ENCODE measurements at places on chromosomes 11 and 22. TPM values are rescaled to one million over a fixed set of nuclear protein-coding genes. Genes with fewer than 3 reads are reported as not detected.

DNA sequence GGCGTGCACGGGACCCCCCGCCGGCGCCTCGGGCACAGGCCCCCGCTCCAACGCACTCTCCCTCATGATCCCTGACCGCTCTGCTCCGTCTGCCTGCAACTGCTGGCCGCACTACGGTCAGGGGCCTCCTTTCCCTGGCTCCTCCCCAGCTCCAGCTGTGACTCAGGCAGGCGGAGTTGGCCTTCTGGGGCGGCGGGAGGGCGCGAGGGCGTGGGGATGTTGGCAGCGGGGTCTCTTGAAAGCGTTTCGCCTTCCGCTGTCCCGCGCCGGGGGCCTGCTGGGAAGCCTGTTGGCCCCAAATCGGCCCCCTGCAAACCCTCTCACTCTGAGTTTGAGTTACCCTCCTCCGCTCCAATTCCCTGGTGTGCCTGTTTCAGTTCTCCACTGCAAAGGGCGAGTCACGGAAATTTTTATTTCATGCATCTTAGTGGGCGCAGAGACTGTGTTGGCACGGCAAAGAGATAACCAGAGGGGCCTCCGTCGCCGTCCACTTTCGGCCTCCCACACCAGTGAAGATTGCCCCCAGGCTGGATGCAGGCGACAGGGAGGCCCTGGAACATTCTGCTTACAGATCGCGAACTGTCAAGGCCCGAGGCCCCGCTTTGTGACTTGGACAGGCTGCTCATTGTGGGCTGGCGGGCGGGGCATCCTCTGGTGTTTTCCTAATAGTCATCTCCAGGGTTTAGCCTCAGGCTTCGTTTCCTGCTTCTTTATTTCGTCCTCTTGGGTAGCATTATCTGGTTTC lies at the start of gene CAVIN3:
CAVIN3 (minus strand) TSS at position 91 of the 745 bp plus-strand sequence; CDS start at position 66, 25 bp downstream.
- DNase-seq, result no peak

DNA sequence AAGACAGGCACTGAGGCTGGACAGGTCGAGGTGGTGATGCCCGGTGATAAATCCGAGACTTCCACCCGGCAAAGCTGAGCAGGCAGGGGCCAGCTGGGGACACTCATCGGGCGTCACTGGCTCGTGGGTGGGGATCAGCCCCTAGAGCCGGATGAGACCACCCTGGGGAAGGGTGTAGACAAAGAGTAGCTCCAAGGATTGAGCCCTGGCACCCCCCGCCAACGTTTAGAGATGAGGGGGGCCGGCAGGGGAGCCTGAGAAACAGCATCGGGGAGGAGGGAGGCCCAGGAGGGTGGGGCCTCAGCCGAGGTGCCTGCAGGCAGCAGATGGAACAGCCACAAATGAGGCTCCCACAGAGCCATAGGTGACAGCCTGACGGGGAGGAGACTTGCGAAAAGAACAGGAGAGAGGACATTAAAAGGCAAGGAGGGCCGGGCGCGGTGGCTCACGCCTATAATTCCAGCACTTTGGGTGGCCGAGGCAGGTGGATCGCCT lies 27.4 kb upstream of the CBX7 start:
- DNase-seq, result no peak

DNA sequence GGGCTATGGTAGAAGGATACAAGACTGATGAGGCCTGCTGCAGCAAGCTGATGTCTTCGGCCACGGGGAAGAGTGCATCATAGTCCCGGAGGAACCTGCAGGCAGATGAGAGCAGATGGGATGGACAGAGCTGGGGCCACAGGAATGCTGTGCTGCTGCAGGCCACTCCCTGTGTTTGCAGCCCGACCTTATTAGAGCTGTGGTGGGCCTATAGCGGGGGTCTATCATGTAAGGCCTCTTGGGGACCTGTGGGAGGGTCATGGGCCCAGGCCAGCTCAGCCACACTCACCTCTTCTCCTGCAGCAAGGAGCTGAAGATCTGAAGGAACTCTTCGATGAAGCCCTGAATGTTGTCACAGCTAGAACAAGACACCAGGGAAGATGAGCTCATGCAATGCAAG lies 31.9 kb downstream of the ASCC2 start:
- DNase-seq, result no peak

DNA sequence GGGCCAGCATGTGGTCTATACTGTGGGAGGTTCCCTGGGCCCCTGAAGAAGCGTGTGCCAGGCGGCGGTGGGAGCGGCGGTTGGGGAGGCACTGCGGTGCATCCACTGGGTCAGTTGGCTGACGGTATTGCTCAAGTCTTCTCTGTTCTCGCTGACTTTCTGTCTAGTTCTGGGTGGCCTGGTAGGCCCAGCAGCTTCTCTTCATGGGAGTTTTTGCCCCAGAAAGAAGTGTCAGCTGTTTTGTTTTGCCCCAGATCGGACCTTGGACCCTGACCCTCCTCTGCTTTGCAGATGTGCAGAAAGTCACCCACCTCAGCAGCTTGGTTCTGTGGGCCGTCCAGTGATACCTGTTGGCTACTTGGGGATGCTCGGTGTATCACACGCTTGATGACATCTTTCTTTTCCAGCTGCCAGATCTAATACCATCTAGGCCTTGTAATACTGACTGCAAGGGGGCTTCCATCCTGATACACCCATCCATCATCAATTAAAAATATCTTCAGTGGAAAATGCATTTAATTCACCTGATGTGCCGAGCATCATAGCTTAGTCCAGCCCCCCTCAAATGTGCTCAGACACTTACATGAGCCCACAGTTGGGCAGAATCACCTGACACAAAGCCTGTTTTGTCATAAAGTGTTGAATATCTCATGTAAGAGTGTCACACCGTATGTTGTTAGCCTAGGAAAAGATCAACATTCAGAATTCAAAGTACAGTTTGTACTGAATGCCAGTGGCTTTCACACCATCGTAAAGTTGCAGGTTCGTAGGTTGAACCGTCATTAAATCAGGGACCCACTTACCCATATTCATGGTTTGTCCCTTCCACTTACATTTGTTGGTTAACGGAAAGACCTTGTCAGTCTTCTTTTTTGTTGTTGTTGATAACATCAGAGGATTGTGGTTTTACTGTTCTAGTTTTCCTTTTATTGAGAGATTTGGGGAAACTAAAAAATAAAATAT lies 13.9 kb downstream of the ZBED4 start:
- no peak for DNase-seq

Gene MMP13
- not detected for total RNA-seq

GRCh38 chr11:108346451-108346850 lies 120.9 kb downstream of the C11orf65 start:
- DNase-seq, result no peak

Gene AQP11
- total RNA-seq, result 0.63 TPM

Gene OR8K5
- not detected for total RNA-seq

Gene OR5M10
- total RNA-seq, result not detected

Gene POLD3
- total RNA-seq, result 11.7 TPM

DNA sequence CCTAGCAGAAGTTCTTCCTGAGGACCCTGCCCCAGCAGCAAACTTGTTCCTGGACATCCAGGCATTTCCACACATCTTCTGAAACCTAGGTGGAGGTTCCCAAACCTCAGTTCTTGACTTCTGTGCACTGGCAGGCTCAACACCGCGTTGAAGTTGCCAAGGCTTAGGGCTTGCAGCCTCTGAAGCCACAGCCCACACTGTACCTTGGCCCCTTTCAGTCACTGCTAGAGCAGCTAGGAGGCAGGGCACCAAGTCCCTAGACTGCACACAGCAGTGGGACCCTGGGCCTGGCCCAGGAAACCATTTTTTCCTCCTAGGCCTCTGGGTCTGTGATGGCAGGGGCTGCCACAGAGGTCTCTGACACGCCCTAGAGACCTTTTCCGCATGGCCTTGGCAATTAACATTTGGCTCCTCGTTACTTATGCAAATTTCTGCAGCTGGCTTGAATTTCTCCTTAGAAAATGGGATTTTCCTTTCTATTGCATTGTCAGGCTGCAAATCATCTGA lies 159.0 kb downstream of the SBF2 start:
- DNase-seq, result no peak

Gene CCDC81
- total RNA-seq, result 0.53 TPM

Gene MPPED1
- total RNA-seq, result not detected

- no peak for DNase-seq
Measured at GRCh38 chr11:35927682-35928081, 16.2 kb upstream of the LDLRAD3 start.

Gene SCGB1D2
- total RNA-seq, result not detected

Gene CRYAB
- 0.33 TPM for total RNA-seq

Gene DERL3
- 1.5 TPM for total RNA-seq

Gene OR6M1
- not detected for total RNA-seq

DNA sequence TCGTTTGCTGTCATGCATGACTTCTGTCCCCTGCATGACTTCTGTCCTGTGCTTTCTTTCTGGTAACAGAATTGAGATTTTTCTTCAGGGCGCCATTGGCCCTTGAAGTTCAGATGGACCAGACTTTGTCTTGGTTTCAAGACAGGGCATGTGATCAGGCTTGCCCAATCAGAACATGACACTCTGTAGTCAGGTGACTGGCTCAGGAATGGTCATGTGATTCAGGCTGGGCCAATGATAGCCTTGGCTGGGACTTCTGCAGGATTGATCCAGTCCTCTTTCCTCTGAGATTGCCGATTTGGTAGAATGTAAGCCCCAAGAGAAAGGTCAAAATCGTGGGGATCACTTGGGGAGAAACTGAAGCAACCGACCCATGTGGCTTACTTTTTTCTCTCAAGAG lies 90.5 kb upstream of the ALX4 start:
- no peak for DNase-seq

- DNase-seq, result no peak
Measured at GRCh38 chr11:73393011-73393380, 16.8 kb downstream of the RELT start.

GRCh38 chr22:43437871-43438475 lies 26.2 kb downstream of the MPPED1 start:
- DNase-seq, result no peak

Gene GGTLC3
- total RNA-seq, result not detected

Gene CTR9
- 46.3 TPM for total RNA-seq

GRCh38 chr11:115284773-115285172 lies 219.4 kb downstream of the CADM1 start:
- no peak for DNase-seq

DNA sequence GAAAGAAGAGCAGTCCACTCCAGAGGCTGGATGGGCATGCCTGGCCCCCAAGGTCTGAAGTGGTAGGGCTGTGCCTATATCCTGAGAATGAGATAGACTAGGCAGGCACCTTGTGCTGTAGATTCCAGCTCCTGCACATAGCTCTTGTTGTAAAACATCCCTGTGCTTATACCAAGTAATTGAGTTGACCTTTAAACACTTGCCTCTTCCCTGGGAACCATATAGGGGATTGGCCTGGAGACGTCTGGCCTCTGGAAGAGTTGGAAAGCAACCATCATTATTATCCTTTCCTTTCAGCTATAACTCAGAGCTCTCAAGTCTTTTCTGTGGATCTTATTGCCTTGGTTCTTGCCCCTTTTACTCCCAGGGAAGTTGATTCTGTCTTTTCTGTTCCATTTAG lies 15.1 kb downstream of the LIMK2 start:
- DNase-seq, result no peak

GRCh38 chr11:75384438-75385080 lies 14.8 kb upstream of the RPS3 start:
- DNase-seq, result no peak

DNA sequence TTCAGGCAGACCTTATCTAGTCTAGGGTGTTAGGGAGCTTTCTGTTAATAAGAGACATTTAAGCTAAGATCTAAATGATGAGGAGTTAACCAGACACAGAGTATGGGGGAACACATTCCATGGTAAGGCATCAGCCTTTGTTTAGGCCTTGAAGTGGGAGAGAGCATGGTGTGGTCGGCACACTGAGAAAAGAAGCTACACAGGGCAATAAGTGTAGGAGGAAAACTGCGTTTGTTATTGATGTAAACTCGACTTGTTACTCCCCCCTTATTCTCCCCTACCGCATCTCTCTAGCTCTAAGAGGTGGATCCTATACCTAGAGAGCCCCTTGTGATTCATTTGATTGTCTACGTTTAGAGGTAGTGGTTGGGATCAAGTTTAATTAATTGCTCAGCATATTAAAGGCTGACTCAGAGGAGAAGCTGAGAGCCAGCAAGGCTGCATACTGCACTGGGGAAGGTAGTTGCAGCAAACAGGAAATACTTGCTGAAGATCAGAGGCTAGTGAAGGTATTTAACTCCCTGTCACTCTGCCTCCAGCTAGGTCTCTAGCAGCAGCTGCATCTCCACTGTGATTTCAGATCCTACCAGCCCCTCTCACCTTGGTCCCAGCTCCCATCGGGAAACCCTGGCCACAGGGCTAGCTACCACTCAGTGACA lies 86.8 kb upstream of the TEAD1 start:
- DNase-seq, result no peak

- no peak for DNase-seq
Measured at GRCh38 chr22:19213442-19214077, 35.0 kb upstream of the SLC25A1 start.

DNA sequence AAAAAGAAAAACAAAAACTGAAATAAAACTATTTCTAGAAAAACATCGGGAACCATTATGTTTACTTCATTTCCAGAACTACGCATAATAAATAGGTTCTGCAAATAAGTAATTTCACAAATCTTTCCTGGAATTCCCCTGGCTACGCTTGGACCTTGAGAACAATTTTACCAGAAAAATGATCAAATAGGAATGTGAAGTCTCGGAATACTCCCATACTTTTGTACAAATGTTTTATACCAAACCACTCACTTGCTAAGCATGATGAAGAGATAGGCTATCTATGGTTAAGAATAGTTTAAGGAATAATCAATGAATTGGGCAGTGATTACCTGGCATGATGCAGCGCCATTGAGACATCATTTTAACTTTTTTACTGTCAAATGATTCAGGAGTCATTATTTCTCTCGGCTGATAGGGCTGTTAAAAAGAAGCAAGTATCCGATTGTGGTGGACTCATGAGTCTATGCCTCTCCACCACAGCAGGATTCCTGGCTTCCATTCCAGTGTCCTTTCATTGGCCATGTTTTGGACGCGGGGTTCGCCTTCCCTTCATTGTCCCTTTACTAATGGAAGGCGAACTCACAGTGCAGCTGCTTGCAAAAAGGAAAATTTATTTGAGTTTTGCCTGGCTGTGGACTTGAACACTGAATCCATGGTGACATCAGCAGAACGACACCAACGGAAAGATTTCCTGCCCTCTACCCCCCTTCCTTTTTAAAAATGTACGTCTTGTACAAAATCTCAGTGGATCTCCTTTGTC lies 39.9 kb upstream of the BLID start:
- DNase-seq, result no peak

GRCh38 chr22:40023341-40023841 lies 28.6 kb downstream of the FAM83F start:
- no peak for DNase-seq

Gene BRSK2
- 0.20 TPM for total RNA-seq

Gene TPH1
- not detected for total RNA-seq

DNA sequence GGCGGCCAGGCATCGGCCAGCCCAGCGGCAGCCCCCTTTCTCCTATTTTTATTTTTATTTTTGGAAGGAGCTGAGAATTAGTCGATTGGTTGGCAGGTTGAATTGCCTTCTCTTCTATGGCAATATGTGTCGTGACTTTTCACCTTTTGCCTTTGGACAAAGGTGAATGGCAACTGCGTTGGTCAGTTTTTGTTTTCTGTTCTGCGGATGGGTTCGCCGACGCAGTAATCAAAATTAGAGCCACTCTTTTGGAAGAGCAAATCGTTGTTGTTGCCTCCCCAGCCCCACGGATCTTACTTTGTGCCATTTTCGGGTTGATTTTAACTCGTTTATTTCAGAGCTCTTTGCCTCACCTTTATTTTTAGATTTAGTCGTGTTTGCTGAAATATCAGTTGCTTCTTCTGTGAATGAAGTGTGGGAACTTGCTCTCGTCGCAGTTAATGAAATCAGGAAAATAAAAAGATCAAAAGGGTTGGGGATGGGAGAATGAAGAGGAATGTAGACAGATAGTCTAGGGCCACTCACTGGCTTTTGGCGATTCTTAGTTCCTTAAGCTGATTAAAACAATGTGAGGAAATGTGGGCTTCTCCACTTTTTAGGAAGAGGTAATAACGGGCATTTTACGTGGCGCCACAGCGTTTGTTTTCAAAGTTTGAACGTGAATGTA lies 1.6 kb downstream of the CECR2 start:
- DNase-seq, result no peak

Gene DNAJB7
- not detected for total RNA-seq

All from pulmonary artery endothelial cell (primary cell).